Anterior cingulate cortex (tissue), 58 donors: ENCODE measurements at places on chromosomes 2 and 18.

GRCh38 chr18:22465859-22466457, 48.2 kb upstream of the CTAGE1 start:
- no peak for DNase-seq

DNA sequence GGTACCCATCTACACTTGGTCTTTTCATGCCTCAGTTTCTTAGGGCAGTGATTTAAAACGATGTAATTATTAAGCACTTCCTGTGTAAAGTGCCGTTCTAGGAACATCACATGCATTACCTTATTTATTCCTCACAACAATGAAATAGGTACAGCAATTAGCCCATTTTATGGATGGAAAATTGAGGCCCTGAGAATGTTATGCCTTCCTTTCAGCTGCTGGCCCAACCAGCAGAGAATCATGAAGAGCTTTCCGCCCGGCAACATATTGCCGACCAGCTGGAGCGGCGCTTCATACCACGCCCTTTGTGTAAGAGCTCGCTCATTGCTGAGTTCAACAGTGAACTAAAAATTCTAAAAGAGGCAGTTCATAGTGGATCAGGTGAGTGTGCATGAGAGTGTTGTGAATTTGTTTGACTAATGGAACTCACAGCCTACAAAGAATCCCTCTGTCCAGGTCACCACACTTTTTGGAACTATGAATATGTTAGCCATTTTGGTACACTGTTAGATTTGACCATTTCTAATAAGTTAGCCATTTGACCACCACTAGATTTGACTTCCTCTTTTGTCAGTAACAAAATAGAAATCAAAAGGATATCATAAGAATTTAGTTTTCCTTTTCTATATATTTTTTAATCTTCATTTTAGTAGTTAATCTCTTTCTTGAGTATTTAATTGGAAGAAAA, 25.6 kb upstream of the RPE start:
- DNase-seq: no peak

GRCh38 chr2:170155723-170156253, 22.2 kb upstream of the MYO3B start:
- DNase-seq: no peak

GRCh38 chr2:218605432-218605831, 2.3 kb upstream of the PLCD4 start:
- DNase-seq: no peak

- no peak for DNase-seq
Measured at GRCh38 chr2:109386004-109386695, 227.6 kb downstream of the SEPTIN10 start.

GRCh38 chr2:101400048-101400447, 12.7 kb upstream of the CREG2 start:
- no peak for DNase-seq

GRCh38 chr18:28039078-28039477, 137.9 kb downstream of the CDH2 start:
- no peak for DNase-seq

DNA sequence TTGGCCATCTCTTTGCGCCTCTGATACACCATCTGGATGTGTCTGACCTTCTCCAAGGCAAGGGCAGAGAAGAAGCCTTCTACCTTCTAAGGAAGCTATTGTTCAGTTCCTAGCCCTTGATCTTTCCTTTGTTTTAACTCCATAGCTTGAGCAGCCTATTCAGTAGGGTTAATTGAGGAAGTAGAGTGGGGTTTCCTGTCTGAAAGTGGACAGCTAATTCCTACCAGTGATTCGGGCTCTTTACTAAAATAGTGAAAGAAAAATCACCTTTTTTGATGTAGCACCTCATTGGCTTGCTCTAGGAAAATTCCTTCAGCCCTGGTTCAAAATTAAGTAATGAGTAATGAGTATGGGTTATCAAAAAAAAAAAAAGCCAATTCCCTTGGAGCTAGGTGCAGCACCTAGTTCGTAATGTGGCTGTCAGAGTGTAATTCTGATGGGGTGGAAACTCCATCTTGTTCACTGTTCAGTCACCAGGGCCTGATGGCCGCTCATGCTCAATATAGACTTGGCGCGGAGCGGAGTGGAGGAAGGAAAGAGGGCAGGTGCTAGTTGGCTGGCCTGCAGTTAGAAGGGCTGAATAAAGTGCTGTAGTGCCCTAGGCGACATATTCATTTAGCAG, 2.9 kb upstream of the MGAT5 start:
- DNase-seq: no peak

DNA sequence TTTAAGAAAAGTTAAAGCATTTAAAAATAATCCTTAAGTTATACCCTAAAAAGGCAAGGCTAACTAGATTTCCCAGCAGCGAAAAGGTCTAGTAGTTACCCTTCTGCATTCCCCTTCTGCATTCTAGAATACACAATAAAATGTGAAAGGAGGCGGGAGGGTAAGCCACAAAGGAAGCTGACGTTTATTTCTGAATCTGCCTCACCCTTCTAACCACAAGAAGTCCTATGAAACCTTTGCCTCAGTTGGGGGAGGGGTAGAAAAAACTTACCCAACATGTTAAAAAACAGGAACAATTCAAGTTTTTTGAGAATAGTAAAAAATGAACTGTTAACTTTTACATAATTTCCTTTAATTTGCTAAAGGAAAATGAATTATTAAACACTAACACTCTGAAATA, 11.3 kb downstream of the STK17B start:
- no peak for DNase-seq

- DNase-seq: no peak
Measured at GRCh38 chr2:218024336-218024735, 21.5 kb upstream of the TNS1 start.

DNA sequence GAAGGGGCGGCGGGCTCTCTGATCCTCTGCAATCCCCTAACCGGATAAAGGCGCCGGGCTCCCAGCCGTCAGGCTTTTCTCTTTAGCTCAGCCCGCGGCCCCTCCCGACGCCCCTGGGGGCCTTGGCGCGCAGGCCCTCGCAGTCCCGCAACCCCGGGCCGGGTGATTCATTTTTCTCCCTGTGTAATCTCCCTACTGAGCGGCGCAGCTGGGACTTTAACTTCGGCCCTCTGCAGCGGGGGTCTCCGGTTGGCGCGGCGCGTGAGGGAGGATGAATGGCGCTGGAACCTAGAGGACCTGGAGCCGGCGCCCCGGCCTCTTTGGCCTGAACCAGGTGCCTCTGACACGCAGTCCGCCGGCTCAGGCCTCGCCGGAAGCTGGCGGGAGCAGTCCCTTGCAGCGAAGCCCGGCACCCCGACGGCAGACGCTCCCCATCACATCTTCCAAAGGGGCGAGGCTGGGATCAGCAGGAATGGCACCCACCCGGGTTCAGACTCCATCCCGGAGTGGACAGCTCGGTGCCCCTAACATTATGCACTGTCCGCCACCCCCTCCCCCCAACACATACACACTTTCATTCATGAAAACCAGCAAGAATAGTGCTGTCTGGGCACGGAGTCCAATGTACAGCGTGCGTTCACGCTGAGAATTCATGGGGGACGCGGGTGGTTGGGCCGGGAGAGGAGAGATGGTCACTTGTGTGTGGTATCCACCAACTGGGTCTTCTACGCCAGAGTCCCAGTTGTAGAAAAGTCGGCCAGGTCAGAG, 1.2 kb downstream of the CNGA3 start:
- DNase-seq: no peak

GRCh38 chr2:240956171-240956934, 42.1 kb upstream of the SNED1 start:
- DNase-seq: no peak

- no peak for DNase-seq
Measured at GRCh38 chr2:11481789-11482472, 16.0 kb upstream of the E2F6 start.

- DNase-seq: no peak
Measured at GRCh38 chr2:137380610-137381009, 583.7 kb upstream of the HNMT start.

- DNase-seq: no peak
Measured at GRCh38 chr2:240567872-240568677, at the start of gene RNPEPL1. Gene RNPEPL1 (plus strand): TSS chr2:240568484. CDS start chr2:240568587, 103 bp downstream.

GRCh38 chr2:232129483-232129882, 168.0 kb downstream of the DIS3L2 start:
- DNase-seq: no peak

GRCh38 chr18:46253498-46253897, 149.3 kb downstream of the HAUS1 start:
- DNase-seq: no peak

DNA sequence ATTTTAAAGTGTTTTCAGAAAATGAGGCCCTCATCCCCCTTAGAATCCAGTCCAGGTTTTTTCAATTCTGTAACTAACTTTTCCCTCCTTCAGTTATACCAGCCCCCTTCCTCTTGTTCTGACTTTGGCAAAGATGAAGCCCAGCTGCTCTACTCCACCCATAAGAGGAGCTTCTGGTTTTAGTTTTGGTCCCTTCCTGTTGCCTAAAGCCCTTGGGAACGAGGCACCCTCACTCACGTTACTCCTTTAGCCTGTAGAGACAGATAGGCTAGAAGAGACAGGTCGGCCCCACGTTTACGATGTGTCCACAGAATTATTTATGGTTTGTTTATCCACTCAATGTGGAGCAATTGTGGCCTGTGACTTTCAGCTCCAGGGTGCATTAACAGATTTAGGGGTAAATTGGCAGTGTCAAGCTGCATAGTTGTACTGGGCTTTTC, 454.2 kb upstream of the TNP1 start:
- no peak for DNase-seq

- no peak for DNase-seq
Measured at GRCh38 chr18:45009756-45010155, 329.1 kb downstream of the SETBP1 start.

- DNase-seq: no peak
Measured at GRCh38 chr2:73033142-73033765, 38.3 kb downstream of the SFXN5 start.

- DNase-seq: no peak
Measured at GRCh38 chr2:45899926-45900325, 248.5 kb downstream of the PRKCE start.

DNA sequence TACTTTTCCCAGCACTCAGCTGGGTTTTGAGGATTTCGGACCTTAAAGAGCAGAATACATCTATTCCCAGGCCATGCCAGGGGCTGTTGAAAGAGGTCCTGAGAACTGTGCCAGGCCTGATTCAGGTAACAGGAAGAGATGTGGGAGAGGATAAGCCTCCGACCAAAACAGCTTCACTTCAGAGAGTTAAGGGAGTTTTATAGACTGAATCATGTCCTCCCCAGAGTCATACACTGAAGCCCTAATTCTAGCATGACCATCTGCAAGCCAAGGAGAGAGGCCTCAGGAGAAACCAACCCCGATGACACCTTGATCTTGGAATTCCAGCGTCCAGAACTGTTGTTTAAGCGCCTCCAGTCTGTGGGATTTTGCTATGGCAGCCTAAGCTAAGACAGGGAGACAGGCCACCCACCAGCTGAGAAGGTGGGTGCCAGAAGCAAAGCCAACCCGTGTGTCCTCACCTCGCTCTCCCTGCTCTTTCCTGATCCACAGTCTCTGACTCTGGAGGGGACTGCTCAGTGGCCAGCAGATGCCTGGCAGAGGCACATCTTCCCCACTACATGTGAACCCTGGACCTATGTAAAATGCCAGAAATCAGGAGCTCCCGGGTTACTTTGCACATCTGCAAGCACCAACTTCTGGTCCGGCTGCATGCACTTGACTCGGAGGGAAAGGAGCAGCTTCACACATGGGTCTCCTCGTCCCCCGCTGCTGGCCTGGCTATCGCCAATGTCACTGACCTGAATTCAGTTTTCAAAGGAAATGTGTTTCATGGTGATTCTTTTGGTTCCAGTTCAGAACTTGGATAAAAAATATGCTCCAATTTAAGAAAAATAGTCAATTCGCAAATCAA, 116.8 kb upstream of the EPC2 start:
- no peak for DNase-seq

GRCh38 chr2:212842544-212843185, 304.1 kb upstream of the ERBB4 start:
- no peak for DNase-seq

- no peak for DNase-seq
Measured at GRCh38 chr18:58819051-58819450, 45.6 kb upstream of the ZNF532 start.

DNA sequence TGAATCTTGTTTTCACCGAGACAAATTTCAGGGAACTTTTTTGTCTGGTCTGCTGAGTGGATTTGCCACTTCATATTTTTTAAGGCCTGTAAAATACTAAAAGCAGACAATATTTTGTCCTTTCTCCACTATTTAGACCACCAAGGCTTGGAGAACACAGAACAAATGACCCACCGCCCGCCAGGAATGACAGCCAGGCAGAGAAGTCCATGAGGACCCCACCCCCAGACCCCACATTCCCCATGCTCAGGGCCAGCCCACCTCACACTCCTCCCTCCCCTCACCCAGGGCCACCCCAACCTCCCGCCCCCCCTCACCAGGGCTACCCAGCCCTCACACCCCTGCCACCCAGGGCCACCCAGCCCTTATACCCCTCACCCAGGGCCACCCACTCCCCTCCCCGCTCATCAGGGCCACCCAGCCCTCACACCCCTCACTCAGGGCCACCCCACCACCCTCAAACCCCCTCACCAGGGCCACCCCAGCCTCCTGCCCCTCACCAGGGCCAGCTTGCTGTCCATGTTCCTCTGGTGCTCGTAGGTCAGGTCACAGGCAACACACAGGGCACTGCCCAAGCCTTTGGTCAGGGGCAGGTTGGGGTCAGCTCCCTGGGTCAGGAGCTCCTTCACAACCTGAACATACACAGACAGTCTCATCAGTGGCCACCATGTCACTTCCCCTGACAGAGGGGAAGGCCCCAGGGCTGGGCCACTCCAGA, 50.6 kb downstream of the ANKMY1 start:
- DNase-seq: no peak

DNA sequence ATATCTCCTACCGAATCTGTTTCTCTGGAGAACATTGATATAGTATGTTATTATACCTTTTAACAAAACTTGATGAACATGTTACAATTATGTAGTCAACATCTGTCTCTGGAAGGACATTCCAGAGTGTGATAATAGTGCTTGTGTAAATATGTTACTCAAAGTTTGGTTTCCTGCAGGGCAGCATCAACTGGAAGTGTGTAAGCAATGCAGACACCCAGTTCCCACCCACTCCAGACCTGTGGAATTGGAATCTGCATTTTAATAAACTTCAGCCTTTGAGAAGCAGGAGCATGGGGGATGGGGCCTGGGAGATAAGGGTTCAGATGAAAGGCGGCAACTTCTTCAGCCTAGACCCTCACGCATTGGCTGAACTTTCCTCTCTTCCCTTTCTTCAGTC, 398.9 kb downstream of the RND3 start:
- no peak for DNase-seq

DNA sequence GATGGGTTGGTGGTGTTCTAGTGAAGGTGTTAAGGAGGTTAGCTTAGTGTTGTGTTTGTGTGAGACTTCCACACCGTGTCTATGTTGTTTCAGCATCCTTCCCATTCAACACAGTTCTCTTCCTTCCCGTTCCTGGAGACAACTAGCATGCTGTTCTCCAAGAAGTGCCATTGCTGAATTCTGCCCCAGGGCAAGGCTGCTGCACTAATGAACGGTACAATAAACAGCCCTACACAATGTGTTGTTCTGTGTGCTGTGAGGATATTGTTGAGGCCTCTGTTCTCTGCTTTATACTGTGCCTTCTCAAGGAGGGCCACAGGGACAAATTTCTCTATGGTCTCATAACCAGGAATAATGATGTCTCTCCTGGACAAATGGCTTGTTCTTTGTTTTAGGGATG, 39.8 kb upstream of the ZEB2 start:
- DNase-seq: no peak
